Stimulated activated CD4-positive, alpha-beta T cell treated with anti-CD3 and anti-CD28 coated beads, Interleukin-4, amount 100 ng/mL, for 1 hour (primary cell): ENCODE measurements at places on chromosomes 12 and 14.
A peak's percentile ranks its signal among the peaks of the same experiment; 100 is the strongest.

- no peak for DNase-seq
Observed at GRCh38 chr12:66108386-66108785, 22.2 kb downstream of the LLPH start.

- DNase-seq: no peak
Observed at GRCh38 chr12:24139035-24139434, 189.6 kb upstream of the SOX5 start.

DNA sequence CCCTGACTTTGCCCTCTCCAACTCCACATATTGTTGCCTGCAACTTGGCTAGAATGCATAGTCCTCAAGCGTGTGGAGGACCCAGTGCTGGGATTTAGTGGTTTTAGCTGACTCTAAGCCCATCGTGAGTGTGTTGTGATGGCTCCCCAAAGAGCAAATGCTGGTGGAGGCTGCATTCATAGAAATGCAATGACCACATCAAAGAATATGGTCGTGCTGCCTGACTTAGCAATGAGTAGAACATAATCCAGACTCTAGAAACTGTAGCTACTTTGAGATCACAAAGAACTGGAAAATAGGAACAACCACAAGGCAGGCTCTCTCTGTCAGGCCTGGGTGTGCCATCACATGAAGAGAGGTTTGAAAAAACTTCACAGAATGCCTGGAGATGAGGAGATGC lies 1.3 kb downstream of the DYRK4 start:
- no peak for DNase-seq

DNA sequence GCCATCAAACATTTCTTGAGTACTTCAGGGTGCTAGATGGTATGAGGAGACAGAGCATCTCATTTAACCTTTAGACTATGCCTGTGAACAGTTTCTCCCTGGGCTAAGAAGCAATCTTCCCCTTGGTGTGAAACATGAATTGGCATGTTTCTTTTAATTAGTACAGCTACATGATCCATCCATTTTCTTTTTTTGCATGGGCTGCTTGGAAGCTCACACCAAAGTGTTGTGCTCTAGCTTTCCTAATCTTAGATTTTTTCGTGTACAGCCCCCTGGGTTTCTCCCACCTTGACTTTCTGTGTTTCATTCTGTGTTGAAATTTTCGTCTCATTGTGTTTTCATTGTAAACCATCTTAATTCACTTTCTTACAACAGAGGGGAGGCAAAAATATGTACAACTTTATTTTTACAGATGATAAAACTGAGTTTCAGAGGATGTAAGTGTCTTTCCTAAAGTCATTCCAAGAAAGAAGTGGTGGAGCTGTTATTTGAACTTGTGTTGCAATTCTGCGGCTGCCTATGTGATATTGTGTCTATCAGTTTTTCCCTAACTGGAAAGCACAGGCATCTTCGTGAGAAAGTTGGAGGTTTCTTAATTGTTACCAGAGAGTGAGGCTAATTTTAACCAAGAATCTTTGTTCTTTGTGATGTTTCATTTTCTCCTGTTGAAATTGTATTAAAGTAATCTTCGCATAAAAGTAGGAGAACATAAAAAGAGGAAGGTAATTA lies 64.5 kb downstream of the DAAM1 start:
- no peak for DNase-seq

DNA sequence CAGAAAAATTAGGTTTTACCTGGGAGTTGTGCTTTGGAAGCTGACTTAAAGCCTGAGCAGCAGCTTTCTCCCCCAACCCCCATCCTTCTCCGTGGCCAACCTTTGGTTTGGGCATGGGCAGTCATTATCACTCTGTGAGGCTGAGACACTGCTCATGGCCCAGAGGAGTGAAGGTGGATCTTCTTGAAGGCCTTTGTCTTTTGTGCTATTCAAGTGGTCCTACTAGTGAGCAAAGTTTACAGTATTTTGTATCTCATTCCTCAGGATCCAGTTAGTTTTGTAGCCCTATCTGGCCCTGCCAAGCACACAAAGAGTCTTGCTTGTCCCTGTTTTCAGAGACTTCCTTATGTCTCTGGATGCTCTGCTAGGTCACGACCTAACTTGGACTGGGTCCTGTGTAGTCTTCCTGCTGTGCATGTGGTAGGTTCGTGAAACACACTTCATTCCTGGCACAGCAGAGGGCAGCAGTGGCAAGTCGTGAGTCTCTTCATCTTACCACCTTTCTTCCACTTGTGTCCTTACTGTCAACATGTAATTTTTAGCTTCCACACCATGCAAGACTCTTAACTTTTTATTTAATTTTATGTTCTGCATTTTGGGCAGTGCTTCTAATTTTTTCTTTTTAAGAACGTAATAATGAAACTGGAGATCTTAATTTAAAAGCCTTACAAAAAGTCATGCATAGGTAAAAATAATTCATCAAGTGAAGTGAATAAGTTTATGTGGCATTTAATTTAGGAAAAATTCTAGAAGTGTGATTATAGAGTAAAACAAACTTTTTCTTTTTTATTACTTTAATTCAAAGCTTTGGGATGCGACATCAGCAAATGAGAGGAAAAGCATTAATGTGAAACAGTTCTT lies 53.7 kb downstream of the APAF1 start:
- peak; percentile 38 for DNase-seq

GRCh38 chr12:118541934-118542333 lies 165.6 kb downstream of the SUDS3 start:
- no peak for DNase-seq

DNA sequence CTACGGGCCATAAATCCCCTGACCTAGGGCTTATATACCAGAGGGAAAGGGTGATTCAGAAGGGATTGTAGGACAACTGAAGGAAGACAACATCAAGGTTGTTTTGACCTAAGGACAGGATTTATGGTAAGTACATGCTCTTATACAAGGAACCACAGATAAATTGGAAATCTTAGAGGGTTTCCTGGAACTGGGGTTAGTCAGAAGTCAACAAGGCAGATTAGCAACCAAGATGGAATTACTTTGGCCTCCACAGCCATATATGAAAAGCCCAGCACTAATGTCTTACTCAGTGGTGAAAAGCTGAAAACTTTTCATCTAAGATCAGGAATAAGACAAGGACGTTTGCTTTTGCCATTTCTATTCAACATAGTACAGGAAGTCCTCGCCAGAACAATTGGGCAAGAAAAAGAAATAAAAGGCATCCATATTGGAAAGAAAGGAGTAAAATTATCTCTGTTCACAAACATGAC lies 5.4 kb downstream of the TMBIM4 start:
- no peak for DNase-seq

GRCh38 chr12:48126953-48127630 lies 7.9 kb downstream of the PFKM start:
- DNase-seq: no peak

DNA sequence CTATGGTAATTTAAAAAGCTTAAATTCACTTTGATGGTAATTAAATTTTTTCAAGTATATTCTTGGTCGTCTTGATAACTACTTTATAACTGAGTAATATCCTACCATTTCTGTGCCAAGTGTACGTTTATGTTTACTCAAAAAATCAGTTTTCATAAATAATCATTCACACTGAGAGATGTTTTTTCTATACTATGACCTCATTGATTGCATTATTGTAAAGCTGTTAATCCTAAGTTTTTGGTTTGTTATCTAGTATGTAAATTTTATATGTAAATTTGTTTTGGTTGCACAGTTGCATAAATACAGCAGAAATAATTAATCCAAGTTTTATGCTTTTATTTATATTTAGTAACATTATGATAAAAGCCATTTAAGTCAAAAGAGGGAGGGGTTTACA lies 196.4 kb upstream of the PRICKLE1 start:
- no peak for DNase-seq

DNA sequence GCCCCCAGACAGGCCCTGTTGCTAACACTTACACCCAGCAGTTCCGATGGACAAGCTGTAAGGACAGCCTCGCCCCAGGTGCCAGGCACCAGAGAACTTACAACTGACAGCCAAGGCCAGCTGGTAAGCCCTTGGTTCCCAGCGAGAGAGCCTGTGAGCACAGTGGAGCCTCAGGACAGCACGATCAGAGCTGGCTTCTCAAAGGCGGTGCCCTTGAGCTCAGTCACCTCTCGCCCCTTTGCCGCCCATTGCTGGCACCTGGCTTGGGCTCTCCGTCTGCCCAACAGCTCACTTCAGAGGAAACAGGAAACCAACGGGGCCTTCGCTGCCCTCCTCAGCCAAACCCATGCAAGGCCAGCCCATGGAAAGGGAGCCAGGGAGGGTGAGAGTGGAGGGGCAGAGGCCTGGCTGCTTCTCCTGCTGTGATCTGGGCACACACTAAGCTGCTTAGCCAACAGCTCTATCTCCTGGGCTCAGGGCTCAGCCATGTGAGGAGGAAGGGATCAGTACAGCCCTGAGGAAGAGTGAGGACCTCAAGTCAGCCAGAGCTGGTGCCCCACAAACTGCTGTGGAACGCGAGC lies 98.5 kb downstream of the SINHCAF start:
- no peak for DNase-seq

- no peak for DNase-seq
Observed at GRCh38 chr14:51908086-51908485, 47.7 kb downstream of the GNG2 start.

- DNase-seq: no peak
Observed at GRCh38 chr12:66885115-66885875, 206.4 kb upstream of the GRIP1 start.

DNA sequence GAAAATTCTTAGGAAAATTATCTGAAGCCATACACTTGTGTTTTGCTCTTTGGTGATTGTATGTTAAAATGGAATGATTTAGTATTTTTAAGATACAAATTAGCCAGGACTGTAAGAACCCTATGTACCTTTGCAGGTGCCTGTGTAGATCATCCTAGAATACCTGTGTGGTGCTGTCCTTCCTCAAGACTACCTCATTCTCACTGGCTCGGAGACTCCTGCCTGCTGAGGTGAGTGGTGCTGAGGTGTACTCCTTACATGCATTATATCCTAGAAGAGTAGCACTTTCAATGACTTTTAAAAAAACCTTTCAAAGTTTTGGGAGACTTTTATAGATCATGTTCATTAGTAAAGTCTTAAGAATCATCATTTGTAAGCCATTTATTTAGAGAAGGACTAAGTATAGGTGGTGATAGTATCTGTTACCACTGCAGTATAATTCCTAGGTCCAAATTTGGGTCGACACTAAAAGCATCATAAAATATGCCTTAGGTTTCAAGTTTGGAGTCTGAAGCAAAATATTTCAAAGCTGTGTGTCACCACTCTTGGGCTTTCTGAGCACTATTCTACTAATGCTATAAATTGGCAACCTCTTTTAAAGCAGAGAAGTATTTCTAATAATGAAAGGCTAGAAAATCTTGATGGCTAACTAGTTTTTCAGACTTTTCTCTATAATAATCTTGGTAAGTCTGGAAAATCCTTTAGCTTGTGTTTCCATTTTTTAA lies 36.6 kb downstream of the RASSF8 start:
- no peak for DNase-seq

GRCh38 chr12:68871921-68872320 lies 61.0 kb downstream of the CPM start:
- DNase-seq: no peak

GRCh38 chr12:24709216-24709615 lies 239.7 kb downstream of the BCAT1 start:
- DNase-seq: no peak

DNA sequence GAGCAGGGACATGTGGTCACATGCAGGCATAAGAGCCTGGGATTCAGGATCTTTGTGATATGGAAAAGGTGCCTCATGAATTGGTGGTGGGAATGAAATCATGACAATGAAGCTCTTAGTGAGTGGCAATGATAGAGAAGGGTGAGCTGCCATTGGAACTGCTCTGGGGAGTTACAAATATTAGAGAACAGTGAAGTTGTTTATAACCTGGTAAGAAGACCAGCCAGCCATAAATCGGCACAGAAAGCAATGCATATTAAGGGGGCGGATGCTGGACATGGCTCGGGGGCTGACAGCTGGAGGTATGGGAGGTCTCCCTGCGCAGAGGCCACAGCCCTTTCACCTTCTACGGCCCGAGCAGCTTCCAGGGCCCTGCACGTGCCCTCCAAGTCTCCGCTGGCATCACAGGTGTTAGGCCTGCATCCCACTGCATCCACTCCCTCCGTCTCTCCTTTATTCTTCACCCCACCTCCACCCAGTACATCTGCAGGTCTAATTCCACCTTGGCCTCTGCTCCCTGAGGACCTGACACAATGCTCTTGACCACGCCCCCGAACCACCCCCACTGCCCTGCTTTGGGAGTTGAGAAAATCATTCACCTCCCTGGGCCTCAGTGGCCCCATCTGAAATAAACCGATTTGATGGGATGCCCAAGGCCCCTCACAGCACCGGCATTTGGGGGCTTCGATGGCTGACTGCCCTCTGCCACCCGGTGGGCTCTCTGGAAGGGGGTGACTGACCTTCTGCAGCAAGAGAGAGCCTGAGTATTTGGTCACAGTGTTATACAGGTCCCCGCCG lies 4.1 kb downstream of the CACNA2D4 start:
- DNase-seq: no peak

DNA sequence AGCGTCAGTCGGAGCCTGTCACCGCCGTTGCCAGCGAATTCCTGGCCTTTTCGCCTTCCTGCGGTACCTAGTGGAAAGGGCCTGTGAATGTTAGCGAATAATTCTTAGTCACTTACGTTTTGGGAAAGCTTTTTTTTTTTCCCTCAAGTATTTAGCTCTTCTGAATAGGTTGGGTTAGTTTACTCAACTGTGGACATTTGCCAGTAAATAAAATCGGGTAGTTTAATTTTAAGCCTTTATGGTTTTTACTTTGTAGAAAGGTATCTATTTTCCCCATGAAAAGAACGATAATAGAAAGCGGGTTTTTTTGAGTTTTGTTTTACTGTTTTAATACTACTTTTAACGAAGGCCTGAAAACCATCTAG lies 1.7 kb downstream of the YY1 start:
- no peak for DNase-seq

DNA sequence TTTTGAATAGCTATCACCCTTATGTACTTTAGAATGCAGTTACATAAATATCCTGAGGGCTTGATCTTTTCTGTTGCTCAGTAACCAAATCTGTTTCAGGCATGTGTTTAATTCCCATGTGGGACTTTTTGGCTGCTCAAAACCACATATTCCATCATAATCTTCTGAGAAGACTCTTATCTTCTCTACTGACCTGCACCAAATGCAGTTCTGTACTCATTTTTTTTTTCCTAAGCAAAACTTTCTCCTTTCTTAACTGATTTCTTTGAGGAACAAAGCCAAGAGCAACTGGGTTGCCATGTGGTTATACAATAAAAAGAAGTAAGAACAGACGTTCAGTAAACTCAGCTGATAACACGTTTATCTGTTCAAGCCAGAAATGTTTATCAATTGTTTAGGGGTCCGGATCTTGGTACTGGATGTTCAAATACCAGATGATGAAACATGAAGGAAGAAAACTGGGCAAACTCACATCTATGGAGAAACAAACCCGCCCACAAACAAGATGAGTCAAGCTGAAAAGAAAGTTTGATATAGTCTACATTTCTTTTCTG lies 50.1 kb downstream of the TMEM132C start:
- no peak for DNase-seq

DNA sequence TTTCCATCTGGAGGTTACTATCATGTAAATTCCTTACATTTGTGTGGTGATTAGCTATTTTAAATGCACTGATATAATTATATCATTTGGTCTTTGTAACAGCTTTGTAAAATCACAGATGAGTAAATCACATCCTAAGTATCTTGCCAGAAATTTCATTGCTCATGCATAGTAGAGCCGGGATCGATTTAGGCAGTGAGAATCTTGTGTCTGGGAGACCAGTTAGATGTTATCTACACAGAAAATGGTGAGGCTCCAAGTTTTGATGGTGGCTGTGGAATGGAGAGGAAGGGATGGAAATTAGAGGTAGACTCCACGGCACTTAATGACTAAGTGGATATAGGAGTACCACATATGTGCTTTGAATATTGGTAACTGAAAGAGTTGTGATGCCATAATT lies 156.3 kb downstream of the MSRB3 start:
- no peak for DNase-seq

- peak; percentile 58 for DNase-seq
Observed at GRCh38 chr14:21894003-21894897, 220.6 kb upstream of the OR4E1 start.
